M059J (cell line): ENCODE measurements at places on chromosomes 1 and 21. TPM values are rescaled to one million over a fixed set of nuclear protein-coding genes. Genes with fewer than 3 reads are reported as not detected.

MTARC1 gene
- 0.59 and 1.7 TPM in 2 replicates for total RNA-seq

OR2L2 gene
- not detected in 2 replicates for total RNA-seq

ZBTB8A gene
- total RNA-seq, result 3.2 and 6.3 TPM in 2 replicates

EXTL1 gene
- 0.34 TPM in 1 of 2 replicates, not detected in the other for total RNA-seq

EXOSC10 gene
- total RNA-seq, result 57.0 and 68.4 TPM in 2 replicates

DHRS3 gene
- 47.3 and 51.5 TPM in 2 replicates for total RNA-seq

FAM72B gene
- total RNA-seq, result 9.2 and 15.3 TPM in 2 replicates

COL18A1 gene
- total RNA-seq, result 202 and 347 TPM in 2 replicates

NTNG1 gene
- 5.8 and 8.3 TPM in 2 replicates for total RNA-seq

C4BPA gene
- total RNA-seq, result 0.10 TPM in 1 of 2 replicates, not detected in the other

LAMC2 gene
- 3.3 and 3.4 TPM in 2 replicates for total RNA-seq

OR10Z1 gene
- total RNA-seq, result not detected in 2 replicates

CYP4A22 gene
- not detected in 2 replicates for total RNA-seq

RNPC3 gene
- 7.5 and 8.3 TPM in 2 replicates for total RNA-seq
